ENCODE measurements at places on chromosomes 3 and 15.

DNA sequence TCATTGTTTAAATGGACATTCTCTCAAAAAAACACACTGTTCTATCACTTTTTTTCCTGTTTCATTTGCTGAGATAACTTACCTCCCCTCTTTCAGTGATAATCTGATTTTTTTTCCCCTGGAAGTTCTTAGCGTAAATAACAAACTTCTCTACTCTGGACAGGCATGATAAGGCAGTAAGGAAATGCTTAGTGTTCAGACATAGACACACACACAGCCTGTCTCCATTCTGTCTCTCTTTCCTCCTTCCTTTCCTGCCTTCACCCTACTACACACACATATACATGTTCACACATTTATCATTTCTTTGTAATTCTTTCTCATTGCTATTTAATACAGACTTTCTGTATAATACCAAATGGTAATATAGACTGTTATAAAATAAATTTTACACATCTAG is 470.8 kb upstream of the ROBO1 start:
- DNase-seq = no peak

DNA sequence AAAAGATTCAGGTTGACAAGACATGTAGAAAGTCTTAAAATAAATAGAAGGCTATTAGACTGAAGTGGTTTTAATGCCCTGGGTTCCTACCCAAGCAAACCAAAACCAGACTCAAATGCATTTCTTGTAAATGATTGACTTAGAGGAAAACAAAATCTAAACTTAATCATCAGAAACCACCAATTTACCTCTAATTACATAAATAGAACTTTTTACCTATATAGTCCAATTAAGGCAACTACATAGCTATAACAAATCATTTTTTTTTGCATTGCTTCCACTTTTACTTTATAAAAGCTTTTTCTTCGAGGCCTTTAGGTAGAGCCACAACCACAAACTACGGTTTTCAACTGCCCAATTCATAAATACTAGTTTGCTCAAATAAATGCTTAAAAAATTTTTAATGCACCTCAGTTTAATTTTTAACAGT is 231.3 kb upstream of the ARHGEF26 start:
- DNase-seq = no peak

DNA sequence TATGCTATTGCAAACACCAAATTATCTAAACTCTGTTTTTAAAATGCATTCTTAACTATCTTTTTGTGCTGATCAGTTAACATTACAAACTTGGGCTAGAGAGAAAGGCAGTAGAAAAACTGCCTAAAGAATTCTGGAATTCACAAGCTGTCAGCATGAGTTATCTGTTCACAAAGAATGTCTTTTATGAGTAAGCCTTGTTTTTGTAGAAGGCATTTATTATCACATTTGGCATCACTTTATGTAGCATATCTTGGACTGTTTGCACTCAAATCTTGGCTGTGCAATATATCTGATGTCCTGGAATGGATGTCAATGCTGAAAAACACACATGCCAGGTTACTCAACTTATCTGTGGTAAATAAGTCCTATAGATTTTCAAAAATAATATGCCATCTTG is 15.5 kb upstream of the BCHE start:
- no peak for DNase-seq

GRCh38 chr3:110736332-110736731 is 335.3 kb upstream of the NECTIN3 start:
- DNase-seq = no peak

- peak; percentile 37 for DNase-seq
These were observed 3.8 kb upstream of the ACAD9 start for GRCh38 chr3:128875556-128876120.

- no peak for DNase-seq
These were observed 55.8 kb downstream of the TRPC1 start for GRCh38 chr3:142779591-142779990.

DNA sequence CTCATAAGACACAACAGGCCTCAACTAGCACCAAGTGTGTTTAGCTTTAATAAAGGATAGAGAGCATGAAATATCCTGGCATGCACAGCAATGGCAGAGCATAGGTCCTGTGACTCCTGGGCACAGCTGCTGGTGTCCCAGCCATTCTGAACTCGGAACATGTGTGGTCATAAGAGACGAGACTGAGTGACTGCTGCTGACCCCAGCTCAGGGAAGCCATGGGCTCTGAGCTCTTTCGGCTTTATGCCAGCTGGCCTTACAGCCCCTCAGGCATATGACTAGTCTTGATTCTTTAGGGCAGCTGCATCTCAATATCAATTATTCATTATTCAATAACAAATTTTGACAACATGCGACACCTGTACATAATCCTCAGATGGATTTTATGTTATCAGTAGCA is 62.4 kb upstream of the TOPAZ1 start:
- DNase-seq = no peak
